ENCODE measurements at places on chromosomes 1 and 21.

GRCh38 chr1:154726443-154726842, 118.5 kb upstream of the ADAR start:
- DNase-seq = no peak

DNA sequence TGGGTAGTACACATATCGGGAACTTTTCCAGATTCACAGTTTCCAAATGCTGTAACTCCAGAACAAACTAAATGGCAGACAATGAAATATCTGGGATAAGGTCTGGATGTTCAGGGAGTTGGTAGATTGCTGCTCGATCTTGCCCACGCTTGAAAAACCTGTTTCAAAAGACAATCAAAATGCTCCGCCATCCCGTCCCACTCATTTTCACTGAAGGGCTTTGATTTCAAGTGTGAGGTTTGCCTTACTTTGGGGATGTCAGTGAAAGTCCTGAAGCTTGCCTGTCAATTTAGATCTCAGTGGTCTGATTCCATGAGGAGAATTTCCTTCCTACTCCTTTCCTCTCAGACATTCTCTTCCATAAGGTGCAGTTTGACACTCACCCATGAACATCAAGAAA, 236.3 kb upstream of the KCNK2 start:
- no peak for DNase-seq

GRCh38 chr1:180939711-180940103, 27.0 kb downstream of the KIAA1614 start:
- no peak for DNase-seq

GRCh38 chr1:225694151-225694603, 41.3 kb upstream of the ENAH start:
- DNase-seq = no peak

DNA sequence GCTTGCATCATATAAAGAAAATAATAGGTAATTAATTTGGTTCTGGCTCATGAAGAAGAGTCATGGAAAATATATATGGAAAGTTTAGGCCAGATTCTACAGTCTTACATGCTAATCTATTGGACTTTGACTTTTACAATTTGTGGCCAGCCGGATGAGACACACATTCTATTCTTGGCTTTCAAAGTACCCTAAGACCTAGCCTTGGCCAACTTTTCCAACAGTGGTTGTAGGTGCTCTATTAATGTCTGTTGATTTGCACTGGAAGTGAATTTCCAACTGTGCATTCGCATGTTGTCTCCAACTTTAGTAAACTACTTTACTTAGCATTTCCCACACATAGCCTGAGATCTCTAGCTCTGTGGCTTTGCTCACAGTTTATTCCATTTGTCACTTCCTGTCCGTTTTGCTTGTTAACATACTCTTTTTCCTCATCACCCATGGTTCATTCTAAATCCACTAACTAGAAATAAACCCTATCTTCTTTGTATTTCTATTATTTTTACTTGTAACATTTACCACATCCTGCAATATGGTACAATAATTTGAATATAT, 644.0 kb downstream of the PTPRC start:
- no peak for DNase-seq

DNA sequence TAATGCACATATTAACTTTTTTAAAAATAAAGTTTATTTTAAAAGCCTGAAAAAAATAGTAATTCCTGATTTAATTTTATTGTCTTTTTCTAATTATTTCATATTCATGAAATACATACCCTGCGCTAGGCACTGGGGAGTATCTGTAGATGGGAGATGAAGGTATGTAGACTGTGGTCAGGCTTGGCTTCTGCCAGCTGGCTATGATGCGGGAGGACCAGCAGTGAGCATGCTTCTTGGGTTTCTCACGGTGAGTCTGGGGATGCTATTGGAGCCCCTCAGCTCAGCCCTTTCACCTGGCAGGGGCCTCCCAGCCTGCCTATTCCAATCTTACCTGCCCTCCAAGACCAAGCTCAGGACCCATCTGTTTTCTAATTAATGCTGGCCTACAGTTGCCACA, 138.4 kb downstream of the NOS1AP start:
- no peak for DNase-seq

DNA sequence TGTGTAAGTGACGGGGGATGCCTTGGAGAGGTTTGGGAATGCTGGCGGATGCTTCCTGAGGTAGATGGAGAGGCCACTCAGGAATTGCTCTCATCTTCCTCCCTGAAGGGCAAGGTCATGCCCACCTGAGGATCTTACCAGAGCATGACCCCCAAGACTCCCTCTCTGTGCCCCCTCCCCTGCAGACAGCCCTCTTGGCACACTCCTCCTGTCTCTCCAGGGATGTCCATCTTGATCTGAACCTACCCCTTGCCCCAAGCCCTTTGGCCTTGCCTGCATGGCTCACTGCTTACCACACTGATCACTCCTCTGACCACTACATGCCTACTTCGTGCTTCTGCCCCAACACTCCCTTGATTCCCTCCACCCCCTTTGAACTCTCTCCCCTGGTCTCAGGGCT, 17.9 kb upstream of the MPL start:
- no peak for DNase-seq

DNA sequence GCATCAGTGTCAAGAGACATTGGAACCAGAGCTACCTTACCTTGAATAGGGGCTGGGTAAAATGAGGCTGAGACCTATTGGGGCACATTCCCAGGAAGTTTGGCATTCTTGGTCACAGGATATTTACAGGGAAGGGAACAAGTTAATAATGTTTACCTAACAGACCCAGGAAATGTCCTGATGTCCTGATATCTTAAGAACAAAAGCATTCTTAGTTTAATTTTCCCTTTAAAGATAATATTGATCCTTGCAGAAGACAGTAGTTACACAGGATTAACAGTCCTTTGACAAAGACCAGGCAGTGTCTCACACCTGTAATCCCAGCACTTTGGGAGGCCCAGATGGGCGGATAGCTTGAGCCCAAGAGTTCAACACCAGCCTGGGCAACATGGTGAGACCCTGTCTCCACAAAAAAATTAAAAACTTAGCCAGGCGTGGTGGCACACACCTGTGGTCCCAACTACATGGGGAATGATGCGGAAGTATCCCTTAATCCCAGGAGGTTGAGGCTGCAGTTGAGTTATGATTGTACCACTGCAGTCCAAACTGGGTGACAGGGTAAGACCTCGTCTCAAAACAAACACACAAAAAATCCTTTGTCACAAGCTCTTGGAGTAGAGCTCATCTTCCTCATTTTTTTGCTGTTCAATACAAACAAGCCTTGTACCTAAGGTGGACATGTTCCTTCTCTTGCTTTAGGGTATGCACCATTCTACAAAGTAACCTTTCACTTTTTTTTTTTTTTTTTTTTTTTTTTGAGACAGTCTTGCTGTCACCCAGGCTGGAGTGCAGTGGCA, 1.3 kb upstream of the TOMM20 start:
- no peak for DNase-seq

- DNase-seq = no peak
Measured at GRCh38 chr1:196732526-196732925, 42.1 kb upstream of the CFHR3 start.

DNA sequence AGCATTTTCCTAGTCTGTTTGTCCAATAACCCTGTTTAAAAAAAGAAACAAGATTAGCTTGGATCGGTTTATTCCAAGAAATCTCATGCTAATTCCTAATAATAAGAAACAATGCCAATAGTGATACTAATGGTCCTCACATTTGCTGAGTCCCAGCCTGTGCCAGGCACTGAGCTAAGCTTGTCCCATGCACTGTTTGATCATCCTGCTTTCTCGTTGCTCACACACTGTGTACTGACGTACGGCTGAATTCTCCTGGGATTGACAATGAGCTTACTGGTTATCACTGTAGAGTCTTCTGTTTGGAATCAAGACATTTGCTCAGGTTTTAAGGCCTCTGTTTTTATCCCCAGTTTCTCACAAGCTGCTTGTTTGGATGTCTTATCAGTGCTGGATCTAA, 71.1 kb downstream of the CACNA1E start:
- no peak for DNase-seq

DNA sequence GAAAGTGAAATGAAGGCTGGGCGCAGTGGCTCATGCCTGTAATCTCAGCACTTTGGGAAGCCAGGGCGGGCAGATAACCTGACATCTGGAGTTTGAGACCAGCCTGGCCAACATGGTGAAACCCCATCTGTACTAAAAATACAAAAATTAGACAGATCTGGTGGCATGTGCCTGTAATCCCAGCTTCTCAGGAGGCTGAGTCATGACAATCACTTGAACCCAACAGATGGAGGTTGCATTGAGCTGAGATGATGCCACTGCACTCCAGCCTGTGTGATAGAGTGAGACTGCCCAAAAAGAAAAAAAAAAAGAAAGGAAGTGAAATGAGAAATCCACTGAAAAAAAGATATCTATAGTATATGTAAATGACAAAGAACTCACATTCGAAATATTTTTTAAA, 439.9 kb downstream of the DISC1 start:
- DNase-seq = no peak

- DNase-seq = peak; percentile 75
Measured at GRCh38 chr1:47192458-47193384, 2.9 kb upstream of the PDZK1IP1 start.

- no peak for DNase-seq
Measured at GRCh38 chr1:66684353-66684752, 67.9 kb upstream of the DYNLT5 start.

DNA sequence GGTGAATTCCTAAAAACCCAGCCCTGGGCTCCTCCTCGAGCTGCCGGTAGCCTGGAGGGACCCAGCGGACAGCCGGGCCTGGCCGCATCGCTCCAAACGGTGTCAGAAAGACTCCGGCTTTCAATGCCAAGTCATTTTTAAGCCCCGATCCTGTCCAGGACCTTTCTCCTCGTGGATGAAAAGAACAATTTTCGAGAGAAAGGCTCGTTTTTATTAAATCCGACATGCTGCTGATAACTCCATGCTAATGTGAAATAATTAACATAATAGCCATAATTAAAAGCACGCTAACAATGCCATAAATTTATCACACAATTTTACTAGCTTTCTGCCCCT, 4.6 kb upstream of the FOXD3 start:
- no peak for DNase-seq

DNA sequence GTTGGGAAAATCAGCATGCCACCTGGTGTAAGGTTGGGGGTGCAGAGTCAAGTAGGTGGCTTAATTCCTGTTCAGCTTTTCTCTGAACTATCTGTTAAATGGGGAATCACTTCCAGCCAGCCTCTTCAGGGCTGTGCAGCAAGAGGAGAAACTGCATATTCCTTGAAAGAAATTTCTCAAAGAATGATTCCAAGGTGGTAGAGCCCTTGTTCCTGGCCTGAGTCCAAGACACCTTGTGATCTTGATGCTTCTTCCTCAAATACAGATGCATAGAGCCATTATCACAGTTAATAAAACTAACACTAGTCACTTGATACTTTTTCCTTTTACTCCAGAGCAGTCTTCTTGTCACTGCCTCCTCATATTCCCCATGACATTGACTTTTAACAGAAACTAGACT, 5.2 kb downstream of the TXLNA start:
- DNase-seq = no peak

- no peak for DNase-seq
Measured at GRCh38 chr21:41741253-41742072, 25.4 kb downstream of the RIPK4 start.

DNA sequence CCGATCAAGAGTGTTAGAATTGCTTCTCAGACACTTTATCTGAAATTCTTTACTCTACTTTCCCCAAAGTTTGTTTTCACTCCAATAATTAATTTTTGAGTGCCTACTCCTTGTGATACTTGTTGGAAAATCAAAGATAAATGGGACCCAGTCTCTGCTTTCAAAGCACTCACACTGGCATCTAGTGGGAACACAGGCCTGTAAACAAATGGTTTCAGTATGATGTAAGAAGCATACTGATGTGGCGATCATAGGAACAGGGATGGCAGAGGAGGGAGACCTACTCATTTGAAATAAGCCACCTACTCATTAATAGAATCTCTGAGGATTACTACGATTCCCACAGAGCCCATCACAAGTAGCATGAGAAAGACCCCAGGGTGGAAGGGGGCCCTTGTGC, 273.7 kb upstream of the ST6GALNAC5 start:
- no peak for DNase-seq

DNA sequence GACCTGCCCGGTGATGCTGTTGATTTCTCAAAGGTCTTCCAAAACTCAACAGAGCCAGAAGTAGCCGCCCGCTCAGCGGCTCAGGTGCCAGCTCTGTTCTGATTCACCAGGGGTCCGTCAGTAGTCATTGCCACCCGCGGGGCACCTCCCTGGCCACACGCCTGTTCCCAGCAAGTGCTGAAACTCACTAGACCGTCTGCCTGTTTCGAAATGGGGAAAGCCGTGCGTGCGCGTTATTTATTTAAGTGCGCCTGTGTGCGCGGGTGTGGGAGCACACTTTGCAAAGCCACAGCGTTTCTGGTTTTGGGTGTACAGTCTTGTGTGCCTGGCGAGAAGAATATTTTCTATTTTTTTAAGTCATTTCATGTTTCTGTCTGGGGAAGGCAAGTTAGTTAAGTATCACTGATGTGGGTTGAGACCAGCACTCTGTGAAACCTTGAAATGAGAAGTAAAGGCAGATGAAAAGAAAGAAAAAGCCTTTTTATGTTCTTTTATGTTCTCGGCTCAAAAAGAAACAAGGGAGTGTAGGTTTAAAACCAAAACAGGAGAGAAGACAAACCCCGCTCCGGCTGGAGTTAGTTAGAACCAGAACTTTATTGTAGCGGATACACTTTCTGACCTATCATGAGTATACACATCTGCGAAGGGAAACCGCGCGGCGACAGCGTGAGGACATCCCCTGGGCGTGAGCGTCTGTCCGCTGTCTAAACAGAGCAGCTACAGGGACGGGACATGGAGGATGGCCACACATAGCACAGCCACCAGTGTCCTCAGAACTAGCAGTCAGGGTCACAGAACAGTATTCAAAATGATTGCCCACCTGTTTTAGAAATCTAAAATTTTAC, 77.1 kb downstream of the PIK3CD start:
- DNase-seq = no peak

DNA sequence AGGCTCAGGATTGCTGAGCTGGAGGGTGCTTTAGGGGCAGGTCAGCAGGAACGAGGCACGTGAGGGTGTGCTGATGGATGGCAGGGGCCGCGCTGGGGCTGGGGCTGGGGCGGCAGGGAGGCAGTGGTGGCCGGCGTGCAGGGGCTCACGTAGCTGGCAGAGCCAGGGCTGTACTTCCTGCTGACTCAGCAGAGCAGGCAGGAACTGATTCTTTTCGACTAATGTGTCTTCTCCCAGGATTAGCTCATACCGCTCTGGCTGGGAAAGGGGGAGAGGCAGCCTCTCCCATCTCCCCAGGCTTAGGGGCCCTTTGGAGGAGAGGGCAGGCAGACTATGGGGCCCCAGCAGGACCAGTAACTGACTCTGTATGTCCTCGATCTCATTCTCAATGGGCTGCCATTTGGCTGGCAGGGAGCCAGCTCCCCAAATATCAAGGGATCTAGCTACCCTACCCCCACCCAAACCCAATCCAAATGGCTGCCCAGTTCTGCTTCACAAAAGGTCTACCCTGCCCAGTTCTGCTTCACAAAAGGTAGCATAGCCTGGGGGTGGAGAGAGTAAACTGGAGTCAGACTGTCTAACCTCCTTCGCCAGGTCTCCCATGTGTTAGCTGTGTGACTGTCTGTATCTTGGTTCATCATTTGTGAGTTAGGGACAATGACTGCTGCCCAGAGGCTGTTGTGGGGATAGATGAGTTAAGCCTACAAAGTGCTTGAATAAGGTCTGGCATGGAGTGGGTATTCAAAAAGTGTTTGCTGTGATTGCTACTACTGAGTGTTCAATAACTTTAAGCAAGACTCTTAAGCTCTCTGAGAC, 100.1 kb upstream of the SLC2A1 start:
- no peak for DNase-seq
